ENCODE measurements at places on chromosomes 16 and 17. TPM values are rescaled to one million over a fixed set of nuclear protein-coding genes. Genes with fewer than 3 reads are reported as not detected.

Gene CRHR1
- total RNA-seq: not detected

Gene SRCIN1
- 1.1 TPM for total RNA-seq

Gene RNU2-1
- total RNA-seq: 3,772 TPM

Gene TMC6
- total RNA-seq: 213 TPM

Gene PRSS33
- total RNA-seq: 0.29 TPM

Gene HOXB4
- total RNA-seq: 2.0 TPM

Gene ABCA5
- total RNA-seq: 12.4 TPM

Gene PPP1R1B
- not detected for total RNA-seq

DNA sequence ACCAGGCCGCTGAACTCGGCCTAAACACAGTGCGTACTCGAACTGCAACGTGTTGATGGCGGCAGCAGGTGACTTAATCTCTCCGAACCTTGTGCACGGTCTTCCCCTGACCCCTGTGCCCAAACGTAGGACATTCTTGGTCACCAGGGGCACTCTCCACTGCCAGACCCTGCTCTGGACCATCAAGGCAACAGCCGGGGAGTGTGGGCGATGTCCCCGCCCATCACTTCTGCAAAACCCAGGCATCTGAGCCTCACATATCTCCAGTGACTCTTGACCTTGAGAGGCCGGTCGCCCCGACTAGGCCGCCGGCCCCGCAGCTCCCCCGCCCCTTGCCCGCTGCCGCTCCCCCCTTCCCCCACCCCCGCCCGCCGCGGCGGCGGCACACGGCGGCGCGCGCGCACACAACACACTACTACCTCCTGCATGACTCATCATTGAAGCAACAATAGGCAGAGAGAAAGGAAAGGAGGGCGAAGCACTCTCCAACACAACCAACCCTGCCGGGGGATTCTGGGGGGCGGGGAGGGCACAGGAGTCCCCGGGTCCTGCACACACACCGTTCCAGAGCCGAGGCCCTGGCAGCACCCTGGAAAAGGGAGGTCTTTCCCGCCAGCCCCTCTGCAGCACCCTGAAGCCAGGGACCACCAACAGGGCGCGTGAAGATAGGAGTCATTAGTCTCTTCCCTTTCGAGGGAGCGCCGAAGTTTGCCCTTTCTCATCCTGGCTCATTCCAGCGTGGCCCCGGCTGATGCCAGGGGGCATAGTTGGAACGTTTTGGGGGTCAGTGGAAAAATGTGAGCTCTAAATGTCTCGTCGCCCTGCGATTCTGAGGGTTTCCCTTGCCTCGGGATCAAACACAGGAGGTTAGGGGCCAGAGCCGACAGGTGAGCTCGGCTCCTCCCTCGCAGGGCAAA lies 1.9 kb downstream of the MNT start:
- no peaks in the 10 kb centered on the region for H3K36me3 ChIP-seq
- no peaks in the 10 kb centered on the region for H3K27me3 ChIP-seq
- peak overlapping the region; percentile 97 for H3K27ac ChIP-seq
- DNase-seq: peak; percentile 78
- H3K4me3 ChIP-seq: peak overlapping the region; percentile 97
- H3K4me1 ChIP-seq: peaks cover 47% of the 10 kb centered on the region

DNA sequence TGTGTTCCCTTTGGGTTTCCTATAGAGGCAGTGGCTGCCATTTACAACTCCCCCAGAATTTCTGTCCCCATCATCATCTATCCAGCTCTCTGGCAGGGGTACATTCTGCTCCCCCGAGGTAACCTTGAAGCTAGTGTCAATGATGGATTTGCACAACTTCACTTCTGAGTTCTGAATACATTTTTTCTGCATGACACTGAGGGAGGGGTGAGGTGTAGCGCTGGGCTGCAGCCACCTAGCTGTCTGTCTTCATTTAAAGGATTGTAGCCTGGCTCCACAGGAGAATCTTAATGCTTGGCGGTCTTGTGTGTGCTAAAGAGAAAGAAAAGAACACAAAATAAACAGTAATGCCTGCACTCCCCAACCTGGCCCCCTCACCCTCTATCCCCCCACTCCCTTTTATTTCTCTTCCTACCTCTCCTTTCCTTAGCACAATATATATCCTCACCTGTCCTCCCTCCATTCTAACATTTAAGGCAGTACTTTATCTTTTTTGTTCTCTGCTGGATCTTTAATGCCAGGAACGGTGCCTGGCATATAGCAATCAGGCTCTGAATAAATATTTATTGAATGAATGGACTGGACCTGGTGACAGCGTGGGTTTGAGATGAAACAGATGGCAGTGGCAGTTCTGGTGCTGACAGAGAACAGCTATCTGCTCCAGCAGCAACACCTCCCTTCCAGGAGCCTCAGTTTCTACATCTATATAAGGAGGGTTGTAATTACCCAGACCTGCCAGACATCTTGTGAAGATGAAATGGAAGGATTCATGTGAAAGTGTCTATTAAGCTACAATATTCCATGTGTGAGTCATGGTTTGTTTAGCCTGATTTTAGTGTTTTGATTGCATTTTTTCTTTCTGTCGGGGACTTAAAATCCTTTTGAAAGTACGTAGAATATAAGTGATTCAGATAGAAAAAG lies 163.5 kb upstream of the CDH11 start:
- H3K27me3 ChIP-seq: no peaks in the 10 kb centered on the region
- DNase-seq: no peak

DNA sequence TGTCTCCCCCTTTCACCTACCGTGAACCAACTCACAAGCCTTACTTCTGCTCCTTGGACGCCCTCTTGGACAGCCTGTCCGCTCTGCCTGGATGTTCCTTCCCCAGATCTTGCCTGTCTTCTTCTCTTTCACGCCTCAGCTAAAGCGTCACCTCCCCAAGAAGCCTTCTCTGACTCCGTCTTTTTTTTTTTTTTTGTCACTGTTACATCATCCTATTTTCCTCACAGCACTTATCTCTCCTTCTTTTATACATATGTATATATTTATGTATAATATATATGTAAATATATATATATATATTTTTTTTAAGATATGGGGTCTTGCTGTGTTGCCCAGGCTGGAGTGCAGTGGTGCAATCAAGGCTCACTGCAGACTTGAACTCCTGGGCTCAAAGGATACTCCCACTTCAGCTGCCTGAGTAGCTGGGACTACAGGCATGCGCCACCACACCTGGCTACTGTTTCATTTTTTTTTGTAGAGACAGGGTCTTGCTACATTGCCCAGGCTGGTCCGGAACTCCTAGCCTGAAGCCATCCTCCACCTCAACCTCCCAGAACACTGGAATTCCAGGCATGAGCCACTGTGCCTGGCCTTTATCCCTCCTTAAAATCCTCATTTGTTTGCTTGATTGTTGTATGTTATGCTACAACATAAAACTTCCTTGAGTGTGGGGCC lies 16.5 kb upstream of the AKTIP start:
- peak overlapping the region; percentile 96 for H3K27ac ChIP-seq
- H3K4me3 ChIP-seq: peak overlapping the region; percentile 70
- DNase-seq: no peak
- peaks cover 11% of the 10 kb centered on the region for H3K27me3 ChIP-seq

- H3K27ac ChIP-seq: peak overlapping the region; percentile 20
- no peaks in the 10 kb centered on the region for H3K27me3 ChIP-seq
- peaks cover 23% of the 10 kb centered on the region for H3K4me1 ChIP-seq
- H3K4me3 ChIP-seq: no peak overlapping the region
- no peaks in the 10 kb centered on the region for H3K36me3 ChIP-seq
Measured at GRCh38 chr17:67601897-67602296, 115.8 kb upstream of the NOL11 start.

DNA sequence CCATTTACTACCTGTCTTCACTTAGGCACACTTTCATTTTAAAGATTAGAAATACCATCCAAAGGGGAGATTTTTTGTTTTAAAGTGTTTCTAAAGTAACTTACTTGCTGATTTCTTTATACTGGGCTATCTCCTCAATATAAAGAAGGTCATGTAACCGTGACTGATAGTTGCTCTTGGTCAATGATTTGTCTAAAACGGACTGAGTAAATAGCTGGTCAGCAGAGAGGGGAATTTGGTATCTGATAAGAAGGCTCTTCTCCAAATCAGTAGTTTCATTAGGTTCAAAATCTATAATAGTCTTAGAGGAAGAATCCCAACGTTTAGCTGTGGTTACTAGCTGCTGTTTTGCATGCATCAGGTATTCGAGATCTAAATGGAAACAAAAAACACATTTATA lies 66.4 kb downstream of the HELZ start:
- H3K27ac ChIP-seq: no peak overlapping the region
- DNase-seq: no peak
- no peaks in the 10 kb centered on the region for H3K4me1 ChIP-seq
- no peak overlapping the region for H3K4me3 ChIP-seq

DNA sequence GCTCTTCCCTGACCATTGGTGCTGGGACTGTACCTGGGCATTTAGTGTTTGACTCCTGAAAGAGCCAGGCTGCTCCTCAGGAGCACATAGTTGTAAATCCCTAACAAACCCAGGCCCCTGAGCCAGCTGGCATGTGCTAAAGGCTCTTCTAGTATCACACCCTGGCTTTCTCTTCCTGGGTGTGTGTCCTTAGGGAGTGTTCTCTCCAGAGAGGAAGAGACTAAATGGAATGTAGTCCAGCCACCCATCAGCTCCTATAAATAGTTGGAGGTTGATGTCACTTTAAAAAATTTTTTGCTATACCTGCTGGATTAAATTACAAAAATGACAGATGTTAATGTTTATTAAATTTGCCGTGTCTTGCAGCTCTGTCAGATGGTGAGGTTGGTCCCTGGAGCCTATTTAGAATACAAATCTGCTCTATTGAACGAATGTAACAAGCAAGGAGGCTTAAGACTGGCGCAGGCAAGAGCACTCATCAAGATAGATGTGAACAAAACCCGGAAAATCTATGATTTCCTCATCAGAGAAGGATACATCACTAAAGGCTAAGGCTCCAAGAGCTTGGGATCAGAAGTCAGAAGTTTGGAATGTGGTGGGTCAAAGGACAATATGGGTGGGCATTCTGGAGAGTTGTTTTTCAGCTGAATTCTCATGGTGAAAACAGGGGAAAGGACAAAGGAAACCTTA lies 13.1 kb upstream of the DUSP14 start:
- H3K36me3 ChIP-seq: peaks cover 38% of the 10 kb centered on the region
- no peak for DNase-seq
- no peaks in the 10 kb centered on the region for H3K4me1 ChIP-seq

GRCh38 chr16:24538756-24539294 lies 541 bp upstream of the RBBP6 start:
- no peak for DNase-seq
- peak overlapping the region; percentile 86 for H3K4me3 ChIP-seq
- H3K27me3 ChIP-seq: no peaks in the 10 kb centered on the region
- peaks cover 33% of the 10 kb centered on the region for H3K36me3 ChIP-seq

DNA sequence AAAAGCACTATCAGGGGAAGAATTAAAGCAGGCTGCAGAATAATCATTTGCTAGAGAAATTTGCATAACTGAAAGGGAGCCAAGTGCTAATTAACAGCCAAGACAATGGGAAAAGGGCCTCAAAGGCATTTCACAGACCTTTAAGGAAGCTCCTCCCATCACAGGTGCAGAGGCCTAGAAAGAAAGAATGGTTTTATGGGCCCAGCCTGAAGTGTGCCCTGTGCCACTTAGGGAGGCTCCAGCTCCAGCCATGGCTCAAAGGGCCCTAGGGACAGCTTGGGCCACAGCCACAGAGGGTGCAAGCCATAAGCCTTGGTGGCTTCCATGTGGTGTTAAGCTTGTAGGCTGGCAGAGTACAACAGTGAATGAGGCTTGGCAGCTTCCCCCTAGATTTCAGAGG lies 50.1 kb downstream of the RNF112 start:
- no peaks in the 10 kb centered on the region for H3K27me3 ChIP-seq
- no peaks in the 10 kb centered on the region for H3K36me3 ChIP-seq
- H3K4me1 ChIP-seq: peaks cover 33% of the 10 kb centered on the region
- no peak overlapping the region for H3K4me3 ChIP-seq
- DNase-seq: no peak

- H3K27me3 ChIP-seq: no peaks in the 10 kb centered on the region
- H3K4me3 ChIP-seq: no peak overlapping the region
- DNase-seq: no peak
- no peak overlapping the region for H3K27ac ChIP-seq
Measured at GRCh38 chr16:50035468-50035992, 10.5 kb downstream of the CNEP1R1 start.

DNA sequence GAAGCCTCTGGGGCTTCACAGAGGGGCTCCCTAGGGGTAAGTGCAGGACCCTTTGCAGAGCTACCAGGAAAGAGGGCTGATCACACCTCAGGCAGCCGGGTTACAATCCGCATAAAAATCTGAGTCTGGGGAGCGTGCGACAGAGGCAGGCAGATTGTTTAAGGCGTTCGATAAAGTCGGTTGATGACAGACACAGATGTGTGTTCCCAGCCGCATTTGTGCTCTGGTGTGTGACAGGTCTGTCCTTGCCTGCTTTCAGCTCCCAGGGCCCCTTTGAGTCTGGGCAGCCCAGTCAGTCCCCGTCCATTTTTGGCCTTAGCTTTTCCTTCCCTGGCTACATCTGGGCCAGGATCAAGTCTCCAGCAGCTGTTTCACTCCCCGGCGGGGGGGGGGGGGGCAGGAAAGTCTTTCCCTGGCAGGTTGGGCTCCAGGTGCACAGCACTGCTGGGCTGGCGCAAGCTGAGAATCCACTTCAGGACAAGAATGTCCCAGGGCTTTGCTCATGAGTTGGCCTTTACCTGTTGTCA lies 1.3 kb upstream of the ZACN start:
- DNase-seq: no peak
- peaks cover 47% of the 10 kb centered on the region for H3K27me3 ChIP-seq
- H3K4me1 ChIP-seq: peaks cover 41% of the 10 kb centered on the region
- H3K27ac ChIP-seq: no peak overlapping the region
- H3K4me3 ChIP-seq: no peak overlapping the region

- DNase-seq: no peak
- H3K4me3 ChIP-seq: no peak overlapping the region
- H3K36me3 ChIP-seq: peaks cover 2% of the 10 kb centered on the region
- H3K27me3 ChIP-seq: no peaks in the 10 kb centered on the region
- no peak overlapping the region for H3K27ac ChIP-seq
- no peaks in the 10 kb centered on the region for H3K4me1 ChIP-seq
Measured at GRCh38 chr17:73058022-73058421, 34.5 kb downstream of the SLC39A11 start.

DNA sequence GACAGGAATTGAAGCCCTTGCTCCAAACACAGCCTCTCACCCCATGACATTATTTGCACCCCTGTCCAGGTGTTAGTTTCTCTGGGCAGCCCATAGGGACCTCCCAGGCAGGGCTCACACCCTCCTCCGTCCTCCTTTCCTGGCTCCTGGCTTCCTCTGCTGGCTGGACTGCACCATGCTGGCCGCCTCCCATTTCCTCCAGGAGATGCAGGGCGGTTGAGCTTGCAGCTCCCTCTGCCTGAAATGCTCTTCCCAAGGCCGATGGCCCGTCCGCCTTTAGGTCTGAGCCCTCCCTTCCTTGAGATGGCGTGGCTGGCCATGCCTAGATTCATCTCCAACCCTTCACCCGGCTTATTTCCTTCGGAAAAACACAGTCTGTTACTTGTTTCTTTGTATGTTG lies 334.8 kb downstream of the SNX29 start:
- H3K4me1 ChIP-seq: peaks cover 7% of the 10 kb centered on the region
- H3K36me3 ChIP-seq: no peaks in the 10 kb centered on the region
